ENCODE measurements at places on chromosomes 7 and 10. TPM values are rescaled to one million over a fixed set of nuclear protein-coding genes. Genes with fewer than 3 reads are reported as not detected.

DNA sequence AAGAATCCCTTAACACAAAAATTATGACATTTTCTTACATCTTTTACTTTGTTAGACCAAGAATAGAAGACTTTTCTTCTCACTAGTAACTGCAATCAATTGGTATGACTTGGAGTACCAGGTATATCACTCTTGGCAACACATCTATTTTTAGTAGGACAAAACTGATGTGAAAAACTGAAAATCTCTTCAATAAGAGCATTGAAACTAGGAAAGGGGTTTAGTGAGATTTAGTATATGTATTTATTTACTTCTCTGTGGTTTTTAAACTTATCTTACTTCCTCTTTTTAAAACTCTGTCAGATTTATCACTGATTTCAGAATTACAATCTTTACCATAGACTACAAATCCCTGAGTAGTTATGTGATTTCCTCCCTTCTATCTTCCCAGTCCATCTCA lies 366.2 kb downstream of the PCDH15 start:
- H3K27me3 ChIP-seq = no peaks in the 10 kb centered on the region
- no peaks in the 10 kb centered on the region for H3K4me1 ChIP-seq
- H3K27ac ChIP-seq = no peak overlapping the region
- DNase-seq = no peak

- peaks cover 7% of the 10 kb centered on the region for H3K4me1 ChIP-seq
- H3K27me3 ChIP-seq = no peaks in the 10 kb centered on the region
- no peaks in the 10 kb centered on the region for H3K36me3 ChIP-seq
- H3K4me3 ChIP-seq = no peak overlapping the region
- no peak for DNase-seq
Observed at GRCh38 chr10:107657851-107658250, 493.3 kb upstream of the SORCS1 start.

GRCh38 chr10:109698882-109699664 lies 224.2 kb downstream of the XPNPEP1 start:
- no peak overlapping the region for H3K4me3 ChIP-seq
- H3K27me3 ChIP-seq = no peaks in the 10 kb centered on the region
- no peaks in the 10 kb centered on the region for H3K36me3 ChIP-seq
- H3K27ac ChIP-seq = no peak overlapping the region
- H3K4me1 ChIP-seq = no peaks in the 10 kb centered on the region

The CARD11 gene
- 9.6 TPM for total RNA-seq

- no peak for DNase-seq
- H3K4me1 ChIP-seq = peaks cover 17% of the 10 kb centered on the region
- H3K27me3 ChIP-seq = no peaks in the 10 kb centered on the region
- no peaks in the 10 kb centered on the region for H3K36me3 ChIP-seq
- no peak overlapping the region for H3K27ac ChIP-seq
- H3K4me3 ChIP-seq = no peak overlapping the region
Observed at GRCh38 chr7:116601426-116601825, 70.6 kb upstream of the MET start.

- H3K4me3 ChIP-seq = peak overlapping the region; percentile 10
- H3K4me1 ChIP-seq = no peaks in the 10 kb centered on the region
- no peaks in the 10 kb centered on the region for H3K27me3 ChIP-seq
- H3K36me3 ChIP-seq = peaks cover 6% of the 10 kb centered on the region
- DNase-seq = peak; percentile 68
Observed at GRCh38 chr7:73734619-73735527, 3.7 kb downstream of the ABHD11 start.

DNA sequence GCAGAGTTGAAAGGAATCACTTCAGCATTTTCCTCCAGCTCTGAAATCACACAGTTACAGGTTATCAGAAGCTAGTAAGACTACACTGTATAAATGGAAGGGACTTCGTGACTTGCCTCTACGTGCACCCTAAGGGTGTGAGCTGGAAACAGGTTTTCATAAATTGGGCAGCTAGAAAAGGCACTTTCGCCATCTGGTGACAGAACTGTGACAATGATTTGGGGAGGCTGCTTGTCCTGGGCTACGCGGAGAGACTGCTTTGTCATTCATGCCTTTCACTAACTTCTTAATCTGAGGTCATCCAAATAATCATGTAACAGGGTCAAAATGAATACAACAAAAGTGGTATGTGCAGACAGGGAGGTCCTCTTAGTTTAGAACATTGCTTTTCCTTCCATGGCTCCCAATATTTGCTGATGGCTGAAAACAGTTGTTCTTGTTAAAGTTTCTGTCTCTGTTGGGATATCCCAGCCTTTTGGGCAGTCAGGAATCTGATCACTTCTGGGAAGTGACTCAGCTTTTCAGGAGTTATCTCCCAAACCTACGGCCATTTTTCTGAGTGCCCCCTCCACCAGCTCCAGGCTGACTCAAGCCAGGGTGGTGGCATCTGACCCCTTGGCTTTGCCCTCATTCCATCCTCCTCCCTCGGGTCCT lies 17.8 kb downstream of the VWC2 start:
- no peak for DNase-seq
- no peaks in the 10 kb centered on the region for H3K27me3 ChIP-seq
- H3K4me3 ChIP-seq = no peak overlapping the region
- no peaks in the 10 kb centered on the region for H3K36me3 ChIP-seq

The POM121L12 gene
- total RNA-seq = not detected

The MSMB gene
- not detected for total RNA-seq

The FAM20C gene
- 84.9 TPM for total RNA-seq

DNA sequence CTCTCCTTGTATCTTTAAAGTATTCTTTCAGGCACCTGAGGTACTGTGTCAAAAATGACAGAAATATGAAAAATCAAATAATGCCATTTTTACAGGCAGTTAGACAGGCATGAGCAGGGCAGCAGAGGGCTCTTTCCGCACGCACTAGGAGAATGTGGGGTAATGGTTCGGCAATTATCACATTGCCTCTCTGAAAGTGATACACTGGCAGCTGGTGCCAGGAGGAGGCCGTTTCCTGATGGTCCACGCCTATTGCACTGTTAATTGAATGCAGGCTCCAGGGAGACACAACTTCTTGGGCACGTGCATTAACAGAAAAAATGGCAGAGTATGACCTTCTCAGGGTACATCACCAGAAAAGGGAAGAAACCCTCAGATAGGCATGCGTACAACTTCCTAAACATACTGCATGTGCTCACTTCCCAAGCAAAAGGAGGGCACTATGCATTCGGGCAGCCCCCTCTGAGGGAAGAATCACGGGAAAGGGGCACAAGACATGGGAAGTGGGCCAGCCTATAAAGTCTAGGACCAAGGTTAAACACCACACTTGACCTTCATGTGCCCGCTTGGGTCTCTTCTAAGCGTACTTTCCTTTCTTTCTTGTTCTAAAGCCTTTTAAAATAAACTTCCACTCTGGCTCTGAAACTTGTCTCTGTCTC lies 161.7 kb downstream of the TNS3 start:
- H3K27ac ChIP-seq = no peak overlapping the region
- H3K4me1 ChIP-seq = peaks cover 26% of the 10 kb centered on the region

DNA sequence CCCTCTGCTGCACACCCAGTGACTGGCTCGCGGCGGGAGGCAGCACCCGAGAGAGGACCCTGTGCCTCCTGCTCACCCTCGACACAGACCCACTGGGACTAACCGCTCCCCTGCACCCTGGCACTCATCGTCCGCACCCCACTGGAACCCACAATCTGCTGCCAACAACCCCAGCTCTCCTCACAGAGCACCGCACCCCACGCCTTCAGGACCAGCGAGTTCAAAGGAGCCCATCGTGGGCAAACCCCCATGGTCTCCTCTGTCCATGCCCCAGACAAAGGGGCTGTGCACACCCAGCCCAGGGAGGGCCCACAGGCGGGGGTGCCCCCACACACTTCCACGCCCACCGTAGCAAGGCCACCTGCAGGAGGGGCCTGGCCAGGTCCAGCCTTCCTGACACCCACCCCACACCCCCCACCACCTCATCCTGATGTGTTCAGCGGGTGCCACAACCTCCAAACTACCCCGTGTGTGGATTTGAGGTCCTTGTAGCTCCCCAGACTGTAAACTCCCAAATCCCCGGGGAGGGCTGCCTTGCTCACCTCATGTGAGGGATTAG lies 14.0 kb downstream of the RASGEF1A start:
- H3K36me3 ChIP-seq = no peaks in the 10 kb centered on the region
- H3K27ac ChIP-seq = no peak overlapping the region
- H3K27me3 ChIP-seq = no peaks in the 10 kb centered on the region
- no peak overlapping the region for H3K4me3 ChIP-seq
- no peak for DNase-seq
- H3K4me1 ChIP-seq = no peaks in the 10 kb centered on the region

The ABCC2 gene
- total RNA-seq = 2.3 TPM

The ITPRID1 gene
- not detected for total RNA-seq

DNA sequence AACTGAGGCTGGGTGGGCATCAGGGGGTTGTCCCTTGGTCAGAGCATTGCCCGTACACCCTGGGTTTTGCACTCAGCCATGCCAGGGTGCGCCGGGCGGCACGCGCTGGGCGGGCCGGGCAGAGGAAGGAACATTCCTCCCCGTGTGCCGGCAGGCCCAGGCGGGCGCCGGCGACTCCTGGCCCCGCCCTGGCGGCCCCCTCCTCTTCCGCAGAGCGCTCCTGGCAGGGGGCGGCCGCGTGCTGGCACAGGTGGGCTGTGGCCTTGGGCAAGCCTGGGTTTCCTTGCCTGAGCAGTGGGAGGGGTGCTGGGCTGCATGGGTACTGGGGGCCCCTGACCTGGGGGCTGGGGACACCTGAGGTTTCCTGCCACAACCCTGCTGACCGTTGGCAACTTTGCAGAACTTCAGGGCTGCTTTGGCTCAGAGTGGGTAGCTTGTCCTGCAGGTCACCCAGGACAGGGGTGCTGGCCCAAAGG lies 3.9 kb downstream of the LFNG start:
- H3K27me3 ChIP-seq = no peaks in the 10 kb centered on the region
- peak overlapping the region; percentile 32 for H3K27ac ChIP-seq
- H3K4me1 ChIP-seq = peaks cover 29% of the 10 kb centered on the region
- H3K36me3 ChIP-seq = peaks cover 4% of the 10 kb centered on the region
- peak; percentile 69 for DNase-seq

DNA sequence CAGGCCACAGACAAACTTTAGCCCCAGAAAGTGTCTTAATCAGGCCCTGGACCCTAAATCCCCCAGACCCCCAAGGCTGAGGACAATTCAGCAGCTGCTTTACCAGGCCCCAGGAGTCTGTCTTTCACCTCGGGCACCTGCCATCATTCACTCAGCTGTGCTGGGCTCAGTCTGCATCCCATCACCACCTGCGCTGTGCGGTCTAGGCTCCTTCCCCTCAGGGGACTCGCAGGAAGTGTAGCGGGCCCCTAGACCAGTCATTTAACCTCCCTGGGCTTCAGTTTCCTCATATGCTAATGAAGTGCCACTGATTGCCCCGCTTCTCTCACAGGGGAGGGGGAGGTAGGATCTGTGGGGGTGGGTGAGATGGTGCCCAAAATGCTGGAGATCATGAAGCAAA lies 76.4 kb upstream of the ZMIZ1 start:
- H3K27me3 ChIP-seq = no peaks in the 10 kb centered on the region
- no peak for DNase-seq
- H3K4me1 ChIP-seq = no peaks in the 10 kb centered on the region
- no peak overlapping the region for H3K4me3 ChIP-seq
- H3K36me3 ChIP-seq = no peaks in the 10 kb centered on the region
- H3K27ac ChIP-seq = no peak overlapping the region

DNA sequence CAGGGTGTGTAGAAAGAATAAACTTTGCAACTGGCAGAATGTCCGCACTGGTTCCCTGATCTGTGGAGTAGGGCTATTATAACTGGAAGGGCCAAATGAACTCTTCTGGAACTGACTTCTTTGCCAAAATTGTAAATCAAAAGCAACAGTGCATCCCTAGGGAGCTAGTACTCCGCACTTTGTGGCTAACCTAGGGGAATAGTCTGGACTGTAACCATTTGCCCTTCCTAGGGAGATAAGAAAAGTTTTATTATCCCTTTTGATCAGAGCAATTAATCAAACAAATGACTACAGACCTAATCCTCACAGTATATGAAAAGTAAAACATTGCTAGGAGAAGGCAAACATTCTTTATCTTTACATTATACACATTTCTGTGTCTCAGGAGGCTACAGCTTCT lies 45.5 kb upstream of the STEAP1B start:
- no peaks in the 10 kb centered on the region for H3K36me3 ChIP-seq
- no peak overlapping the region for H3K27ac ChIP-seq
- no peaks in the 10 kb centered on the region for H3K4me1 ChIP-seq

DNA sequence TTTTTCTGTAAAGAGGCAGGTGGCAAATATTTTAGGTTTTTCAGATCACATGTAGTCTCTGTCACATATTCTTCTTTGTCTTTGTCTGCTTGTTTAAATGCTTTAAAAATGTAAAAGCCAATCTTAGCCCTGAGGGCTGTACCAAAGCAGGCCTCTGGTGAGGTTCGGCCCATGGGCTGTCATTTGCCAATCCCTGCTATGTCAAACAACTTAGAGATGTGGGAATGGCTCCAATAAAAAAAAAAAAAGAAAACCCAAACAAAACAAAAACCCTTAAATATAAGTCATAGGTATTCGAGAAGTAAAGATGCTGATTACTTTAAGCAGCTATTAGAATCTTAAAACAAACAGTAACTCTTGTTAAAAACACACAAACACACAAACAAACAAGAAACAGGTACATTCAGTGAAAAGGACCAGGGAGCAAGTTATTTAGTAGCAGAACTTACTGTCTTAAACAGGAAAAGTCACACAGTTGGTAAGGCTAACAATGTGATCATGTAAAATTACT lies 61.4 kb upstream of the NAMPT start:
- H3K4me1 ChIP-seq = no peaks in the 10 kb centered on the region
- H3K36me3 ChIP-seq = no peaks in the 10 kb centered on the region
- H3K4me3 ChIP-seq = no peak overlapping the region
- DNase-seq = no peak

The ZNF277 gene
- 25.0 TPM for total RNA-seq

The PNLIPRP1 gene
- total RNA-seq = not detected

- H3K4me3 ChIP-seq = no peak overlapping the region
- DNase-seq = no peak
- H3K27me3 ChIP-seq = no peaks in the 10 kb centered on the region
- peaks cover 17% of the 10 kb centered on the region for H3K36me3 ChIP-seq
- no peak overlapping the region for H3K27ac ChIP-seq
- no peaks in the 10 kb centered on the region for H3K4me1 ChIP-seq
Observed at GRCh38 chr7:48101968-48102367, 12.9 kb downstream of the UPP1 start.
